ENCODE measurements at places on chromosomes 3 and 15.

- no peak for DNase-seq
These were observed 750 bp downstream of the PODXL2 start for GRCh38 chr3:127629467-127630403.

DNA sequence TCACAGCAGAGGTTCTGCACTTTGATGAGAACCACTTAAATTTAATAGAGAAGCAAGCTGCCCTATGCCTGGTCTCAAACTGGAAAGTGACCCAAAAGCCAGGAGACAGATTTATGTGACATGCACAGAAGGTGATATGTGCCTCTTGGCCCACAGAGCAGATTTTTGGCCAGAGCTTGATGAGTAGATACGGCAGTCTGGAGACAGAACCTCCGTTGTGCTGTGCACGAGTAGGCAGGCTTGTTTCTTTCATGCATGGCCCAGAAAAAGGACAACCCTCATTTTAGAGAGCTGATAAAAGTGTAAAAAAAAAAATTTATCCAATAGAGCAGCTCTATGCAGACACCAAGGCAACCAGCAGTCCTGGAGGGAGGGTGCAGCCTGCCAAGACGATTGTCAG lies 423.1 kb downstream of the CNTN6 start:
- no peak for DNase-seq

DNA sequence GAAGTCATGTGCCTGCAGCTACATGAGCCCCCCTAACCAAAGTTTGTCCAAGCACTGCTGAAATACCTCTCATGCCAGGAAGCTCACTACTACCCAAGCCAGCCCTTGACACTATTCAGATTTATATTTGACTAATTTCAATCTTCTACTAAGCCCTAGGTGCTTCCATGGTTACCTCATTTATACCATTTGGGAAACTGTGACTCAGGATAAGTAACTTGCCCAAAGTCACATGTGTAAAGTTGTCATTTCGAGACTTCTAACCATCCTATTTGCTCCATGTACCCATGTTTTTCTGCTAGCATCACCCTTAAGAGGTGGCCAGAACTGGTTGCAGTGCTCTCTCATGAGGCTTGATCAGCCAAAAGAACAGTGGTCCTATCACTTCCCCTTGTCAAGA lies 20.7 kb upstream of the TIMP4 start:
- no peak for DNase-seq

DNA sequence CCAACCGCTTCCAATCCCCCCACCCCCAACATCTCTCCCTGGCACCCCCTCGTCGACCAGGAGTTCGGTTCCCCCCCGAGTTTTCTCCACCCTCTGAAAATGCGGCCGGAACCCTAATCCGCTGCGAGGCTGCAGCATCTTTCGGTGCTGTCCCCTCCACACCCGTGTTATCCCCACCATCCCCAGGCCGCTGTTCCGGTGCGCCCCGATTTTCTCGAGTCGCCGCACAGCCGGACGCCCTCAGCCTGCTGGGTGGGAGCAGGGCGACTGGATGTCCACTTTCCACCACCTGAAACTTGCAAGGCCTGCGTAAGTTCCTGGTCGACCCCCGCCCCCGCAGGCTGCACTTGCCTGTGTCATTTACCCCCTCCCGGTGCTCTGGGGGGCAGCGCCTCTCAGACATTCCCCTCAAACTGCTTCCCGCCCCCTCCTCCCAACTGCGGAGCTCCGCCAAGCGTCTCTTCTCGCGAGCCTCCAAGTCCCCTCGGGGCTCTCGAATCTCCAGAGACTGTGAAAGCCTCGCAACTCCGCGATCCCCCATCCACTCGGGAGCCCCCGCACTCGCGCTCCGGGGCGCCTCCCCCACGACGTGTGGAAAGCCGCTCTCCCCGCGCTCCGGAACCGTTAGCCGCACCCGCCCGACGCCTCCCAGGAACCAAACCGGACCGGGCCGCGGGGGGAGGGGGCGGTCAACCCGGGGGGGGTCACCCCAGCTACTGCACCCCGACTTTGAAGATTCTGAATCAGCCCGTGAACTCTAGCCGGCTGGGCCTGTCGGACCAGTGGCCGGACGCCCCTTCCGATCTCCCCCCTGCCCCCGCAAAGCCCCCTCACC lies 566 bp downstream of the ETV5 start:
- DNase-seq = peak; percentile 82

- DNase-seq = peak; percentile 37
These were observed 9.8 kb downstream of the ABTB1 start for GRCh38 chr3:127682561-127682960.

DNA sequence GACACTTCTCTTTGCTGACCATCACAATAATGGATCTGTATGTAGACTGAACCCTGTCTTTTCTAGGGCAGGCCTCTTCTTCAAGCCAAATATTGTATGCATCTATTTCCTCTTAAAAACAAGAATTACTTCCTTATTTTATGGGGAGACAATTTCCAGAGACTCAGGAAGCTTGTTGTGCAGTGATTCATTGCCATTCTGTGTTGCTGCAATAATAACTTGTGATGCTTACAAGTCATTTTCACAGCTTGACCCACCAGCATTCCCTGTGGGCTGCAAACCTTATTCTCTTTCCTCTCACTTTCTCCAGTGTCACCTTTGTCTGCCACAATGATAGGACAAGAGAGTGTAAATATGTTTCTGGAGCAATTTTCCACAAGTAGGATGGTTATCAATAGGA lies 276.7 kb upstream of the SGO1 start:
- DNase-seq = no peak

DNA sequence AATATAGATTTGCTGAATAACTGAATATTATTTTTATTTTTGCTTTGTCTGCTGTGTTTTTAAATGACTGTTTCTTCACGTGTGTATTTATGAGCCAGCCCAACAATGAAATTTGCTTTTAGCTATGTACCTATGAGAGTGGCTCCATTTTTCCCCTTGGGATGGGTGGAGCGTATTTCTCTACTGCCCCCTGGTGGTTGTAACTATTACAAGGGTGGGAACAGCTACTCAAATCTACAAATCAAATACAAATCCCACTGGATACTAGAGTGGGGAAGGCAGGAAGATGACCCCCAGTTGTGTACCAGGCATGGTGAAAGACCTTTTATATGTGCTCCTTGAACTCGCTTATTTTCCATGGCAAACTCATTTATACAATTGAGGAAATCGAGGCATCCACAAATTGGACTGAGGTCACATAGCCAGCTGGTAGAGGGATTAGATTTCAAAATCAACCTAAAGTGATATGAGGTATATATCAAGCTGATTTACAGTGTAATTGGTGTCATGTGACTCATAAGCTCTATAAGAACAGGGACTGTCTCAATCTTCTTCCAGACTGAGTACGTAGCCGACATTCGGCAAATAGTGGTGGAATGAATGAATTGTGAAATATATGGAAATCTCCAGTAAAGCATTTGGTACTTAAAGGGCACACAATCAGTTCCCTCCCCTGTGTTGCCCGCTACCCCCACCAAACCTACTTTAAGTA lies 69.5 kb upstream of the VEPH1 start:
- DNase-seq = no peak

- peak; percentile 94 for DNase-seq
These were observed 40.1 kb downstream of the VGLL4 start for GRCh38 chr3:11603628-11604027.

GRCh38 chr3:94460931-94461330 lies 398.1 kb downstream of the NSUN3 start:
- no peak for DNase-seq

DNA sequence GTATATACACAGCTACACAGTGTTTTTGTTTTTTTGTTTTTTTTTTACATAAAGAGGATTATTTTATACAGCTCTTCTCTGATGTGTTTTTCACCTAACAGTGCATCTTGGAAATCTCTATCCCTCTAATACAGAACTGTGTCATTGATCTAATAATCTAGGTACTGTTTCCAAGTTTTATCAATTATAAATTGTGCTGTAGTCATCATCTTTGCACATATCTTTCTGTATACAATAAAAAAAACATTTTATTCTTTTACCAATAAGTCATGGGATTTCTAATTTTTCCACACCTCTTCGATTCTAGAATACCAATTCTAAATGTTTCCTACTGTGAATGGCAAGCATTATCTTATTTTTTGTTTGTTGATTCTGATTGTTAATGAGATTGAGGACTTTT lies 1.7 kb upstream of the PLSCR2 start:
- no peak for DNase-seq

GRCh38 chr3:135929670-135930069 lies 35.9 kb upstream of the PPP2R3A start:
- DNase-seq = no peak
